Endodermal cell (in vitro differentiated cells): ENCODE measurements at places on chromosomes 2 and 18.

DNA sequence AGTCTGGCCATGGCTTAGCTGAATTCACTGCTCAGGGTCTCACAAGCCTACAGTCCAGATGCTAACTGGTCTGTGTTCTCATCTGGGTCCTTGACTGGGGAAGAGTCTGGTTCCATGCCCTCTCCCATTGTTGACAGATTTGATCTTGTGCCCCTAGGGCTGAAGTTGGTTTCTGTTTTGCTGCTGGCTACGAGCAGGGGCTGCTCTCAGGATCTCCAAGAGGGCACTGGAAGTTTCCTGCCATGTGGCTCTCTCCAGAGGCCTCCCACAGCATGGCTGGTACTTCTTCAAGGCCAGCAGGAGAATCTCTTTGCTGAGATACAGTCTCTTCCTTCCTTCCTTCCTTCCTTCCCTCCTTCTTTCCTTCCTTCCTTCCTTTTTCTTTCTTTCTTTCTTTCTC is 78.1 kb downstream of the SPP2 start:
- DNase-seq: no peak

GRCh38 chr2:1685957-1686783 is 58.1 kb downstream of the PXDN start:
- DNase-seq: peak; percentile 74

- DNase-seq: no peak
Measured at GRCh38 chr2:166651080-166651675, 157.1 kb upstream of the SCN7A start.

DNA sequence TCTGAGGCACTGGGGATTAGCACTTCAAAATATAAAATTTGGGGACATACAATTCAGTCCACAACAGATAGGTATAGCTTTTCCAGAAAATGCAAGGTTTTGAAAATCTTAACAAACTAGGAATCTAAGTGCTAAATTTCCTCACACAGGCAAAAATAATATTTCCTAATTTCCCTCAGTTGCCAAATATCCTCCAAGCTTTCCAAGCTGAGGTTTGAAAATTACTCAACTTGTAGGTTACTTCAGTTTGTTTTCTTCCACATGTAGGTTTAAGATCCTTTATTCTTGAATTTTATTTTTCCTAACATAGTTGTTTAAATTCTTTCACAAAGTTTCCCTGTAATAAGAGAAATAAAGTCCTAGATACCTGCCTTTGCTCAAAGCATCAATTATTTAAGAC is 192.9 kb upstream of the NRXN1 start:
- DNase-seq: no peak

DNA sequence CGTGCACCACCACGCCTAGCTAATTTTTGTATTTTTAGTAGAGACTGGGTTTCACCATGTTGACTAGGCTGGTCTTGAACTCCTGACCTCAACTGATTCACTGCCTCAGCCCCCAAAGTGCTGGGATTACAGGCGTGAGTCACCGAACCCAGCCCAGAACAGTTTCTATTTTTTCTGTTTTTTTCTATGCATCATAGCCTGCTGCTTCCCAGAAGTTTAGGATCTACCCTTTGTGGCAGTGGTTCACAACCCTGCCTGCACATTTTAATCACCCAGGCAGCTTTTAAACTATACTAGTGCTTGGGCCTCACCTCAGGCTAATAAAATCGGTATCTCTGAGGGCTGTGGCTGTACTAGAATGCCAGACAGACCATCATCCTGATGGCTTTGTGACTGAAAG is 39.7 kb upstream of the SOCS6 start:
- DNase-seq: no peak

DNA sequence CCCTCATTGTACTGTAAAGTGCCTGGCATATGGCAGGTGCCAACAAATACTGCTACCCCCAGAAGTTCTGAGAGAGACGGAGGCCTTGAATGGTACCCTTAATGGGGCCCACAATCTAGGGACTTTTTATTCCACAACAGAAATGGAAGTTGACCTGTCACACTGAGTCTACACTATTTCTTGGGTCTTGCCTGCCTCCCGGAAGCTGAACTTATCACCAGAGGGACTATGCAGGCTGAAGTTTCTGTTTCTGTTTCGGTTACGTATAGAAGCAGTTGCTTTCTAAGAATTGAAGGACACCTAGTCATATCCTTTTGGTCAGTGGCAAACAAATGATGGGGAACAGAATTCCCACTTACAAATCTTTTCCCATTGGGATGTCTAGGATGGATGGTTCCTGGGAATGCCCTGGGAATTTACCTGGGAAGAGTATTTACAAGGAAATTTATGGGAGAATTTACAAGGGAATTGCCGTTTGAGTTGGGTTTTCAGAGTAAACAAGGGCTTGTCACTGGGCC is 74.2 kb downstream of the HS1BP3 start:
- DNase-seq: no peak
